ENCODE measurements at places on chromosomes 7 and 10. TPM values are rescaled to one million over a fixed set of nuclear protein-coding genes. Genes with fewer than 3 reads are reported as not detected.

- no peak for DNase-seq
These were observed 17.4 kb downstream of the PDGFA start for GRCh38 chr7:502296-502695.

DNA sequence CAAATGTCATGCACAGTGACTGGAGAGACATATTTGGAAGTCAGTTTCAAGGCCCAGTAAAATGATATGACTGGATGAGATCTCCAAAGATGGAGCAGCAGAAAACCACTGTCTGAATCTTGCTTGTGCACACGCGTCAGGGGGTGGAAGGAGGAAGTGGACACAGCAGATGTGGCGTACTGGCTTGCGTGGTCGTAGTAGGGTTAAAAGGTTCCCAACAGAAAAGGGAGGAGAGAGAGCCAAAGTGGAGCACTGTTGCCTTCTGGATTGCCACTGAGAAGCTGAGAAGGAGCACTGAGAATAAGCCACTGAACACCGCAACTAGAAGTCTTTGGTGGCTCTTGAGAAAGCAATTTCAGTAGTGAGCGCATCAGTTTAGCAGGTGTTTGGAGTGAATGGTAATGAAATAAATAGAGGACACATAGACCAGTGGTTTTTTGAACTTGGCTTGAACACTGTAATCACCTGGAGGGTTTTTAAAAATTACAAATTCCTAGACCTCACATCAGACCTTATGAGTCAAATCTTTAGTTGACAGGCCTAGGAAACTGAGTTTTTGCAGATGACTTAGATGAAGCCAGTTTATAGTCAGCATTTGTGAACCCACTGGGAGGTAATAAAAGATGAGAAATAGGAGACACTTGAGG lies 227.3 kb downstream of the PTEN start:
- no peak for DNase-seq

GRCh38 chr10:32376771-32377170 lies 29.8 kb upstream of the EPC1 start:
- no peak for DNase-seq

DNA sequence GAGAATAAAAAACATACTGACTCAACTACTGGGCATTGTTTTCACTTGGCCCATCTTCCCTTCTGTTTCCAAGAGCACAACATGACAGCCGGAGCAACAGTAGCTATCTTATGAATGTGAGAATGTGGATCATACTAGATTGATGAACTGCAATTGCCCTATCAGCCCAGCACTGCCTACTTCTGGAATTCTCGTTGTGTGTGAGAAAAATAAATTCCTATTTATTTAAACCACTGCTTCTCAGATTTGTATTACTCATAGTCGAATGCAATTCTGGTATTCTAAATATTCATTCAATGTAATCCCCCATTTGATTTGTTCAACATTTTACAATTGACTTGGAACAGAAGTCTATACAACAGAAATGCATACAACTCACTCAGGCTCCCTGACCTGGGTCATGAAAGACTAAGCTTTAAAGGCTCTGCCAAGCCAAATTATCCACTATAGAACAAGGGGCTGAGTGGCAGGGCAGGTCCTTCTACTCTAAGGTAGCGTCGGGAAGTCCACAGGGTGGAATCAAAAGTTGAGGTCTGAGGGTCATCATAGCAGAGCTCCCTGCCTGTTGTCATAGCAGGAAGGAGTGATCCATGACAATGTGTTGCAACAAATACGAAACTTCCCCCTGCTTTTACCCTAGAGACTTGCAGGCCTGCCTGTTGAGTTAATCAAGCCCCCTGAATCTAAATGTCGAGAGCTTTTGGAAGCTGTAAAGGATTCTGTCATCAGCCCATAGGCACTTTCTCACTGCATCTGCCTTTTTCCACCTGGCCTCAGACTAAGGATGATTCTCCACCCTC lies 12.4 kb upstream of the JAZF1 start:
- no peak for DNase-seq

GRCh38 chr10:101322266-101323108 lies 31.5 kb upstream of the BTRC start:
- no peak for DNase-seq

DNA sequence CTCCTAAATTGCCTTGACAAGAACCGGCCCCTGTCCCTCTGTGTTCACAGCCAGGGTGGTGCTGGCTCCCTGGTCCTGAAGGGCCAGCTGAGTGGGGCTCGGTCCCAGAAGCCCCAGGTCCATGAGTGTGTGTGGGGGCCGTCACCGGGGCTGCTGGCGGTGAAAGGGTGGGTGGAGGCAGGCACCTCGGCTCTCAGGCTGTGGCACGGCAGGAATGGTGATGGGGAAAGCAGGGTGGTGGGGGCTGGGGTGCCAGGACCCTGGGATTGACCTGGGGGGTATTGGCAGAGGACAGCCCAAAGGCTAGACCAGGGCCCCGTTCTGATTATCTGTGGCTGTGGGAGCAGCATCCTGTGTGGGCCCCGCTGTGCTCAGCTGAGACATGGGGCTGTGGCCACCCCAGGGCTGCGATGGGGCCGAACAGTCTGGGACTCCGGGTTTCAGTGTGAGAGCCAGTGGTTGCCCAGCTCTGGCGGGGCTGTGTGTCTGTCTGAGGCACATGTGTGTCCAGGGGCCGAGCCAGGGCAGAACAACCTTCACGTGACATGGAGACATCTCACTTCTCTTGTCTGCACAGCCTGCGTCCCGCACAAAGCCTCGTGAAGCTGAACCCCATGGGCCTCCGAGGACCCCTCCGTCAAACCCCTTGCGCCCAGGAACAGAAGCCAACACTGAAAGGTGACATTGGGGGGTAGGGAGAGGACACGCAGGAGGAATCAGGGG lies 144.2 kb downstream of the ELFN1 start:
- DNase-seq = no peak

DNA sequence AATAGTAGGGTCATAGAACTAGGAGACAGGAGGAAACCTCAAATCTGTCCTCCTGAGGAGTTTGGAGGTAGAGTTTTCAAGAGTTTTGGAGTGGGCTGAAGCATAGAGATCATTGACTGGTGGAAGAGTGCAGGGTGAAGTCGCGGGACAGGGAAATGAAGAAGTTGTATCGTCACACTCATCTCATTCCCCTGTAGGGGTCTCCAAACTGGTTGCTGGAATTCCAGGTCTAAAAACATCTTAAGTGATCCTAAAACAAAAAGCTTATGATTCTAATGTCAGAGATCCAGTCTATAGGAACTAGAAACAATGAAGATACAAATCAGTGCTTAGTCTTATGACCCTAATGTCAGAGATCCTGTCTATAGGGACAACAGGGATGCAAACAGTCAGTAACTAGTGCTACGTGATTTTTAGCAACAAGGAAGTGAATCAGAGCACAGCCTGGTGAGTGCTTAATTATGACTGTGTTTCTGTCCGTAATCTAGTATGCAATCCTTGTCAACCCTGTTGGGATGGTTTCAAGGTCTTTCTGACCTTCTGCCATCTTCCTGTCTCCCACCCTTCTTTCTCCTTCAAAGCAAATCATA lies 139.4 kb downstream of the SKIDA1 start:
- DNase-seq = no peak

SFTPA1 gene
- total RNA-seq = not detected

MNX1 gene
- total RNA-seq = 0.14 TPM

CRCP gene
- total RNA-seq = 29.2 TPM
